ENCODE measurements at places on chromosomes 3 and 15.

DNA sequence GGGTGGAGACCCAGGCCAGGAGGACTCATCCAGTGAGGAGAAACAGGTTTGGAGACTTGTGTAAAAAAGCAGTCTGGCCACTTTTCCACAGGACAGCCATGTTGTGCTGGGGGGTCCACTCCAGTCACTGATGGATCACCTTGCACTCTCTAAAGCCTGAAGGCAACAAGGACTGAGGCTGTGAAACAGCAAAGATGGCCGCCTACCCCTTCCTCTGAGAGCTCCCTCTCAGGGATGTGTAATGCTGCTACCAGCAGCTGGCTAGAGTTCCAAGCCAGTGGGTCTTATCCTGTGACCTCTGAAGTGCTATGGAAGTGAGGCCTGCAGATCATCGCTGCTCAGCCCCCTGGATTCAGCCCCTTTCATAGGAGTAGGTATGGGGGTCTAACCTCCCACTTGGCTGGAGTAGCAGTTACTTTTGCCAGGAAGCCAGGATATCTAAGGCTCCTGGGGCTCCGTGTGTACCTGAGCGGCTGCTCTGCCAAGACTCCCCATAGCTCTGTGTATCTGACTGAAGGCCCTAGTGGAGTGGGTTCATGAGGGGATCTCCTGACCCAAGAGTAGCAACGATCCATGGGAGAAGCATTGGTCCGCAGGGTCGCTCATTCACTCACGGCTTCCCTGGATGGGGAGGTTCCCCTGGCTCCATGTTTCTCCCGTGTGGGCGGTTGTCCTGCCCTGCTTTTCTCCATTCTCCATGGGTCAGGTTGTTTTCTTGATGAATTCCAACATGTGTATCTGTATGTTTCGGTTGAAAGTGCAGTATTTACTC, 69.9 kb upstream of the TNFSF10 start:
- peak; percentile 25 for DNase-seq

- DNase-seq: no peak
These were observed 34.5 kb downstream of the MAGI1 start for GRCh38 chr3:66004244-66004643.

GRCh38 chr3:148528024-148528423, 169.7 kb upstream of the AGTR1 start:
- no peak for DNase-seq

- no peak for DNase-seq
These were observed 32.3 kb downstream of the HDAC11 start for GRCh38 chr3:13512451-13512850.

DNA sequence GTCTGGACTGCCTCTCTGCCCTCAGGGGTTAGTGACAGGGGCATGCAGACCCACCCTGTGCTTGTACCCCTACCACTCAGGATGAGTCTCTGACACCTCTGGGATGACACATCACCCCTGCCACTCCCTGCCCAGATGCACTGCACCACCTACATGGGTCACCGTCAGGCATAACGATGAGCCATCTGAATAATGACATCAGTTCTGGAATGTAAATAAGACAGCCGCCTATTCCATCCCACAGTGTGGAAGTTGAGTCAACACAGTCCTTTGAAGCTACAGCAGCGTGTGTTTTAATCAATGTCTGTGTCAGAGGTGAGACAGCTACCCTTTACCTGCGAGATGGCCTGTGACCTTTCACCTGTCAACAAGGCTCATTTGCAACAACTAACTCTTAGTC, 268.7 kb upstream of the ARRDC4 start:
- DNase-seq: no peak

GRCh38 chr15:80188251-80188650, 35.5 kb downstream of the FAH start:
- DNase-seq: no peak

DNA sequence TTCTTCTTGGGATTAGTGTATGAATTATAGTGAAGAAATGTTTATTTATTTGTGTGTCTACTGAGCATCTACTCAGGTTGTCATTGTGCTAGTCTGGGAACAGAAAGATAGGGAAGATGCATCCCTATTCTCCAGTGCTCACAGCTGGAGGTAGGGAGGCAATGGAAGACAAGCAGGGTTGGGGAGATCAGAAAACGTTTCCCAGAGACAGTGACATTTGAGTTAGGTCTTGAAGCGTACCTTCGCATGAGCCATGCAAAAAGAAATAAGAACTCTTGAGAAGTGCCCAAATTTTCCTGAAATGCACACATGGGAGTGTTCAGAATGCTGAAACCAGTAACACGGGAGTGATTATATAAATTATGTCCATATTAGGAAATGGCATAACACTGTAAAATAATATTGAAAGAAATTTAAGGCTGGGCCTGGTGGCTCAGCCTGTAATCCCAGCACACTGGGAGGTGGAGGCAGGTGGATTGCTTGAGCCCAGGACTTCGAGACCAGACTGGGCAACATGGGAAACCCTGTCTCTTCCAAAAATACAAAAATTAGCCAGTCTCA, 5.3 kb upstream of the CEMIP start:
- DNase-seq: no peak

DNA sequence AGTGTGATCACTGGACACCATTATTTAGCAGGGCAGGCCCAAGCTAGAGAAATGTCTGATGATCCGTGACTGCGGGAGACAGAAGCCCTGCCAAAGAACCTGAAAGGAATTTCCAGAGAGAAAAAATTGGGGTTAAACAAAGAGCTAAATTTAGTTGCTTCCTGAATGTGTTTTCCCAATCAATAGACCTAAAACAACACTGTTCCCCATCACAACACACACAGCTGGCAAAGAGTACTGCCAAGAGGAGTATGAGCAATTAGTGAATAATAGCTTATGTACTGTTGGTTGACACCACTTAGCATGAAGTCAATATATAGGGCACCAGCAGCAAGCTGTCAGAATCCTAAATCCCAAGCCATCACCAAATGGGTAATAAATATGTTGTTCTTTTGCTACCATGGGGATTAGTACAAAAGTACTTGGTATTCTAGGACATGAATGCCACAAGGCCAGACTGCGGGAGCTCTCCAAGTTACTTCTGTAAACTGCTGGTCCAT, 35.7 kb downstream of the CLK3 start:
- no peak for DNase-seq

GRCh38 chr3:128436214-128436613, 30.5 kb downstream of the DNAJB8 start:
- no peak for DNase-seq

- no peak for DNase-seq
These were observed 41.3 kb downstream of the NECTIN3 start for GRCh38 chr3:111112913-111113312.

- no peak for DNase-seq
These were observed 50.7 kb downstream of the CLDN11 start for GRCh38 chr3:170469151-170470062.

- peak; percentile 68 for DNase-seq
These were observed 6.8 kb downstream of the RARRES1 start for GRCh38 chr3:158725348-158726011.

DNA sequence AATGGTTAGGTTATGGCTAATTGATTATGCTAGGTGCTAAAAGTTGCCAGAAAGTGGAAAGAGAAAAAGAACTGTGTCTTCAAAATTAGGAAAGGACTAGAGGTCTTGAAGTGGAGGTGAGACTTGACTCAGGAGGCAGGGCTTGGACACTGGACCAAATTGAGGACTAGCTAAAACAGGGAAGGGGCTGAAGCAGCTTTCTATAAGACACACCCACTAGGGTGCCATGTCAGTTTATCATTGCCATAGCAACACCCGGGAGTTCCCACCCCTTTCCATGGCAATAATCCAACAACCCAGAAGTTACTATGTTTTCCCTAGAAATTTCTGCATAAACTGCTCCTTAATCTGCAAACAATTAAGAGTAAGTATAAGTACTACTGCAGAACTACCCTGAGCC, 42.9 kb upstream of the MITF start:
- DNase-seq: no peak

All from suppressor macrophage treated with lipopolysaccharide for 4 hours (primary cell).